Osteocyte (in vitro differentiated cells): ENCODE measurements at places on chromosomes 12 and 14. TPM values are rescaled to one million over a fixed set of nuclear protein-coding genes. Genes with fewer than 3 reads are reported as not detected.

MYH6 gene
- total RNA-seq: not detected in 2 replicates

DBX2 gene
- total RNA-seq: not detected in 2 replicates

TAS2R7 gene
- not detected in 2 replicates for total RNA-seq

IL23A gene
- total RNA-seq: not detected in 2 replicates

- H3K27ac ChIP-seq: no peak overlapping the region
- no peak for DNase-seq
- no peak overlapping the region for H3K4me3 ChIP-seq
- no peaks in the 10 kb centered on the region for H3K27me3 ChIP-seq
- H3K36me3 ChIP-seq: no peaks in the 10 kb centered on the region
These were observed 19.8 kb upstream of the AQP2 start for GRCh38 chr12:49930515-49931288.

- H3K27ac ChIP-seq: peak overlapping the region; percentile 72
- no peaks in the 10 kb centered on the region for H3K36me3 ChIP-seq
- DNase-seq: no peak
- no peak overlapping the region for H3K4me3 ChIP-seq
These were observed 105.0 kb downstream of the DAD1 start for GRCh38 chr14:22483863-22484593.

GRCh38 chr14:55950135-55950534 is 168.1 kb upstream of the PELI2 start:
- H3K4me1 ChIP-seq: peaks cover 6% of the 10 kb centered on the region
- peaks cover 6% of the 10 kb centered on the region for H3K27me3 ChIP-seq
- H3K36me3 ChIP-seq: no peaks in the 10 kb centered on the region
- no peak for DNase-seq

- H3K27me3 ChIP-seq: no peaks in the 10 kb centered on the region
- no peaks in the 10 kb centered on the region for H3K4me1 ChIP-seq
- no peaks in the 10 kb centered on the region for H3K36me3 ChIP-seq
- no peak for DNase-seq
These were observed 1028.7 kb downstream of the AACS start for GRCh38 chr12:126093908-126094307.

- no peak overlapping the region for H3K27ac ChIP-seq
- no peak for DNase-seq
- H3K27me3 ChIP-seq: no peaks in the 10 kb centered on the region
- H3K36me3 ChIP-seq: peaks cover 8% of the 10 kb centered on the region
These were observed 93.9 kb downstream of the SLC16A7 start for GRCh38 chr12:59689776-59690175.

DNA sequence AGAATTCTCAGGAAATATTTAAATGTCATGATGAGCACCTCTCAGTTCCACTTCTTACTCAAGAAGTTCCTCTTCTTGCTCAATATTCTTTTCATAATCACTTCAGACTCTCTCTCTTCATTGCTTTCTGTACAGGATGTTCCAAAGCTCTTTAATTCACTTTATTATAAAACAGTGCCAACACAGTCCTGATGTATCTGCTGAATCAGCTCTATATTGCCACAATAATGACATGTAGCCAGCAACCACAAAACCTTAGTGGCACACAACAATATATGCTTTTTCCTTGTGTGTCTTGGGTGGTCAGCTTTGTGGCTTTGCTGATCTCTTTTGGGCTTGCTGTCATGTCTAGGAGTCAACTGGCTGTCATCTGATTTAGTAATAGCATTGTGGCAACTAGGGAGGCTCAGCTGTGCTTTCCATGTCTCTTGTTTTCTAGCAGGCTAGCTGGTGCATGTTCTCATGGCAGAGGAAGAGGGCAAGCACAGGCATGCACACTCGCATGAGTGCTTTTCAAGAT is 52.8 kb upstream of the SLC2A13 start:
- H3K27ac ChIP-seq: no peak overlapping the region
- no peak for DNase-seq
- H3K27me3 ChIP-seq: peaks cover 6% of the 10 kb centered on the region
